ENCODE measurements at places on chromosomes 11 and 22. TPM values are rescaled to one million over a fixed set of nuclear protein-coding genes. Genes with fewer than 3 reads are reported as not detected.

GRCh38 chr11:26229981-26230380 lies 101.9 kb upstream of the ANO3 start:
- no peaks in the 10 kb centered on the region for H3K36me3 ChIP-seq
- H3K27ac ChIP-seq: no peak overlapping the region
- no peak overlapping the region for H3K4me3 ChIP-seq
- DNase-seq: no peak
- peaks cover 3% of the 10 kb centered on the region for H3K4me1 ChIP-seq

- no peak for DNase-seq
- H3K36me3 ChIP-seq: peaks cover 63% of the 10 kb centered on the region
- no peaks in the 10 kb centered on the region for H3K27me3 ChIP-seq
- H3K27ac ChIP-seq: no peak overlapping the region
- no peak overlapping the region for H3K4me3 ChIP-seq
Observed at GRCh38 chr11:61133145-61133544, 28.1 kb downstream of the VPS37C start.

The PRG2 gene
- total RNA-seq: not detected

The MAML2 gene
- total RNA-seq: 28.2 TPM

GRCh38 chr22:50012211-50013181 lies at the start of gene IL17REL:
TSS of gene IL17REL (minus strand) at chr22:50012765. CDS start at chr22:50012646, 119 bp downstream.
- H3K4me3 ChIP-seq: no peak within 1 kb of the TSS
- no peaks in the 10 kb centered on the region for H3K36me3 ChIP-seq
- H3K27me3 ChIP-seq: no peaks in the 10 kb centered on the region
- H3K27ac ChIP-seq: no peak within 1 kb of the TSS
- DNase-seq: no peak
- H3K4me1 ChIP-seq: no peaks in the 10 kb centered on the region

GRCh38 chr11:56783448-56784041 lies 35.0 kb upstream of the OR9G4 start:
- H3K27ac ChIP-seq: no peak overlapping the region
- H3K36me3 ChIP-seq: no peaks in the 10 kb centered on the region
- H3K27me3 ChIP-seq: no peaks in the 10 kb centered on the region
- H3K4me1 ChIP-seq: no peaks in the 10 kb centered on the region
- peak; percentile 10 for DNase-seq

DNA sequence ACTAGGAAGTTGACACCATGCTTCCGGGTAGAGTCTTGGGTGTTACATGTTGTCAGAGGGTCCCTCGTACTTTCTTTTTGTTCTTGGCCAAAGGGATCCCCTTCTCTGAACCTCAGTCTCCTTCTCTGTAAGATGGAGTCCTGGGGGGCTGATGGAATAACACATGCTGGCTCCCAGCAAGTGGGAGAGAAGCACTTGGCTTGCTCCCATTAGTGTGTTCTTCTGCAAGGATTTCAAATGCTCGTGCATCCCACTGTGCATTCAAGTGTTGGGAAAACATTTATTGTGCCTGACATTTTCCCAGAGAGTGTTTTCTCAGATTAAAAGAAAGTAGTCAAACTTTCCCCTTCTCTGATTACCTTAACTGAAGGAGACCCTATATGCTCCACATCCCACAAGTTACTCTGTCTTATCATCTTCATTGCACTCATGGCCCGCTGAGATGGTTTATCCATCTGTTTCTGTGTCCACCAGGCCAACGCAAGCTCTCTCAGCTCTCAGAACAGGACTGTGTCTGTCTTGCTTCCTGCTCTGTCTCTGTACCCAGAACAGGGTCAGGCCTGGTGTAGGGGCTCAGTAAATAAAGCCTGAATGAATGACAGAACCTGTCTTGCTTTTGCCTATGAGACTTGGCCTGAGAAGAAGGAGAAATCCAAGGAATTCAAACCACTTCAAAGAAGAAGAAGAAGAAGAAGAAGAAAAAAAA lies 16.0 kb upstream of the TIMP3 start:
- DNase-seq: no peak
- peak overlapping the region; percentile 20 for H3K27ac ChIP-seq

The MYOD1 gene
- total RNA-seq: not detected

DNA sequence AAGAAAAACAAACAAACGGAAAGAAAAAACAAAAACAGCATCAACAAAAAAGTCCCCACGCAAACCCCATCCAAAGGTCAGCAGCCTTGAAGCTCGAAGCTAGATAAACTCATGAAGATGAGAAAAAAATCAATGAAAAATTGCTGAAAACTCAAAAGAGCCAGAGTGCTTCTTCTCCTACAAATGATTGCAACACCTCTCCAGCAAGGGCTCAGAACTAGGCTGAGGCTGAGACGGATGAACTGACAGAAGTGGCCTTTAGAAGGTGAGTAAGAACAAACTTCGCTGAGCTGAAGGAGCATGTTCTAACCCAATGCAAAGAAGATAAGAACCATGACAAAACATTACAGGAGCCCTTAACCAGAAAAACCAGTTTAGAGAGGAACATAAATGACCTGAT lies 18.4 kb upstream of the FTH1 start:
- no peaks in the 10 kb centered on the region for H3K4me1 ChIP-seq
- no peaks in the 10 kb centered on the region for H3K36me3 ChIP-seq
- no peak overlapping the region for H3K27ac ChIP-seq
- no peak for DNase-seq
- H3K4me3 ChIP-seq: no peak overlapping the region

The P2RY2 gene
- 4.5 TPM for total RNA-seq
